ENCODE measurements at places on chromosomes 4 and X. TPM values are rescaled to one million over a fixed set of nuclear protein-coding genes. Genes with fewer than 3 reads are reported as not detected.

Gene TCEAL6
- total RNA-seq, result not detected

Gene DCAF8L2
- total RNA-seq, result not detected

Gene CNGA2
- total RNA-seq, result not detected

Gene SULT1E1
- not detected for total RNA-seq

Gene GSX2
- not detected for total RNA-seq

All from kidney epithelial cell (primary cell).